ENCODE measurements at places on chromosomes 11 and 22.

GRCh38 chr22:27667121-27667843 is 134.3 kb downstream of the MN1 start:
- no peak for DNase-seq

DNA sequence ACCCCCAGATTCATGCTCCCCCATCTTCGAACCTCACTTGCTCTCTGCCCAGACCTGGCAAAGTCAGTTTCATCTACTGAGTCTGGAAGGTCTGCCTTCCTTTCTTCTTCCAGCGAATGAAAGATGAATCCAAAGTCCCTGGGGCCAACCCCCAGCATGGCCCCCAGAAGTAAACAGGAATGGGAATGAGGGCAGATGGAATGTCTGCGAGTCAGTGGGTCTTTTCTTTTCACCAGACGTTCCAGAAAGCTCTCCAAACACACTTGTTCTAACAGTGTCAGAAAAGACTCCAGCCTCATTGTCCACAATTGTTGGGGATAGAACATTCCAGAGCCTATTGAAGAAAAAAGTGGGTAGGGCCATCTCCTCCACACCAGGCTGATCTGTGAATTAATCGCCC is 28.6 kb downstream of the RIBC2 start:
- no peak for DNase-seq

- DNase-seq: peak; percentile 55
Observed at GRCh38 chr11:103109818-103110388, 677 bp downstream of the DYNC2H1 start.

- DNase-seq: no peak
Observed at GRCh38 chr11:108218912-108219783, 3.3 kb downstream of the NPAT start.

GRCh38 chr22:50306753-50307749 is at the start of gene PLXNB2:
Gene PLXNB2, minus strand, starts transcription at chr22:50307646. Its CDS starts 17,062 bp downstream, at chr22:50290584.
- peak; percentile 70 for DNase-seq

GRCh38 chr11:1876361-1877063 is 15.2 kb downstream of the PRR33 start:
- no peak for DNase-seq

GRCh38 chr11:20010156-20010850 is 150.0 kb downstream of the DBX1 start:
- no peak for DNase-seq

- DNase-seq: no peak
Observed at GRCh38 chr11:104547996-104548661, 350.1 kb downstream of the CASP12 start.

- no peak for DNase-seq
Observed at GRCh38 chr11:34250211-34250610, 107.6 kb downstream of the ABTB2 start.

DNA sequence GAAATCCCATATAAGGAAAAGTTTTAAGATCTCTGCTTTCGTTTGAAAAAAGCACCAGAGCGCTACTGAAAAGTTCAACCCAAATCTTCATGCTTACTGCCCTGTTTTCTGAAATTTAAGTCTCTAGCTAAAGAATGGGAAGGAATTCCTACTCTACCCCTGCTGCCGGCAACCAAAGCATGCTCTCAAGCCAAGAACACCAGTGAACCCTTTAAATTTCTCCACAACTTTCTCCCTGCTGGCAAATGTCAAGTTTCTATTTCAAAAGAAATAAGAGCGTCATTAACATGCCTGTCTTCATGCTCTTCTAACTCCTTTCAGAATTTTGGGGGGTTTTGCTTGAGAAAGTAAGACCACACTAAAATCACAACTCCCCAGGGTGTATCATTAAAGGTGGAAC is 6.8 kb upstream of the SMCO4 start:
- DNase-seq: no peak

- DNase-seq: no peak
Observed at GRCh38 chr11:40722179-40722795, 737.2 kb downstream of the LRRC4C start.
